ENCODE measurements at places on chromosomes 13 and 19. TPM values are rescaled to one million over a fixed set of nuclear protein-coding genes. Genes with fewer than 3 reads are reported as not detected.

GRCh38 chr13:61916483-61916882 lies 500.8 kb upstream of the PCDH20 start:
- H3K4me1 ChIP-seq: no peaks in the 10 kb centered on the region
- H3K27ac ChIP-seq: no peak overlapping the region
- DNase-seq: no peak
- H3K4me3 ChIP-seq: no peak overlapping the region
- H3K36me3 ChIP-seq: no peaks in the 10 kb centered on the region

GRCh38 chr19:7928334-7928706 lies 2.4 kb upstream of the CTXN1 start:
- H3K4me3 ChIP-seq: no peak overlapping the region
- no peaks in the 10 kb centered on the region for H3K4me1 ChIP-seq
- DNase-seq: no peak
- no peaks in the 10 kb centered on the region for H3K27me3 ChIP-seq

DNA sequence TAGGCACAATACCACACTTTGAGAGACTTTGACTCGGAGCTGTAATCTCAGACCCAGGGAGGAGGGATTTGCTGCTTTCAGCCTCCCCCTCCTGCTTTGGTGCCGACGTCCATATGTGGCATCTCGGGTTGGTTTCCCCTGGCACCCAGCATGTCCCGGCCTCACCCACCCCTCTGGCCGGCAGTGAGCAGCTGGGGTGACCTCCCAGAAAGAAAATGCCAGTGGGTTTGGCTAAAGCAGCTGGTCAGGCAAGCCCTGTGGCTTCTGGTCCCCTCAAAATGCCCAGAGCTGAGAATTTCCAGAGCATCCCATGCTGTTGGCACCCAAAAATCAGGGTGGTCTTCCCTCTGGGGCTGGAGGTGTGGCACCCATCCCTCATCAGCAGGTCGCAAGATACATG lies 34.1 kb downstream of the INSR start:
- H3K27me3 ChIP-seq: no peaks in the 10 kb centered on the region
- no peak for DNase-seq
- H3K36me3 ChIP-seq: no peaks in the 10 kb centered on the region
- peaks cover 3% of the 10 kb centered on the region for H3K4me1 ChIP-seq
- no peak overlapping the region for H3K4me3 ChIP-seq
- no peak overlapping the region for H3K27ac ChIP-seq

GRCh38 chr13:34176633-34177032 lies 358.7 kb downstream of the RFC3 start:
- DNase-seq: no peak
- H3K27me3 ChIP-seq: no peaks in the 10 kb centered on the region
- H3K27ac ChIP-seq: no peak overlapping the region
- H3K36me3 ChIP-seq: no peaks in the 10 kb centered on the region
- no peaks in the 10 kb centered on the region for H3K4me1 ChIP-seq

DNA sequence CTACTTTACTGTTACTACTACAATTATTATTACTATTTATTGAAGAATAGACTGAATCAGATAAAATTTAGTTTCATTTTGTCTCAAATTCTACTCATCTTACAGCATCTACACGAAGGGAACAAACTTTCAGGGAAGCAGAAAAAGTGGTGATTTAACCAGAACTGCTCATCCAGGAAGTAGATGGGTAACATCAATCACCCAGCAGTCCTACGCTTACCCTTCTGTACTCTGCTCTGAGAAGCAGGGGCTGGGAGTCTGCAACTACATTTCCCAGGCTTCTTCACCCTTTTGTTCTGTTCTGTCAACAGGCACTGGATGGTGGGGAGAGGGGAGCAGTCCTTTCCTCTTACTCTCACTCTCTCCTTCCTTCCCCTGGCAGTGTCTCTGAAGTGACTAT lies 31.4 kb upstream of the GGACT start:
- no peaks in the 10 kb centered on the region for H3K4me1 ChIP-seq
- H3K4me3 ChIP-seq: no peak overlapping the region
- DNase-seq: no peak
- no peaks in the 10 kb centered on the region for H3K36me3 ChIP-seq
- no peak overlapping the region for H3K27ac ChIP-seq

GRCh38 chr19:29485293-29485692 lies 40.5 kb upstream of the VSTM2B start:
- no peak for DNase-seq
- no peaks in the 10 kb centered on the region for H3K4me1 ChIP-seq
- H3K4me3 ChIP-seq: no peak overlapping the region
- H3K27ac ChIP-seq: no peak overlapping the region
- no peaks in the 10 kb centered on the region for H3K36me3 ChIP-seq

The ARRDC2 gene
- 15.8 TPM for total RNA-seq

- DNase-seq: peak; percentile 77
- no peaks in the 10 kb centered on the region for H3K36me3 ChIP-seq
- H3K27ac ChIP-seq: peak overlapping the region; percentile 83
- no peak overlapping the region for H3K4me3 ChIP-seq
- no peaks in the 10 kb centered on the region for H3K27me3 ChIP-seq
- H3K4me1 ChIP-seq: peaks cover 9% of the 10 kb centered on the region
Observed at GRCh38 chr19:49553451-49554271, 25.9 kb downstream of the RCN3 start.

DNA sequence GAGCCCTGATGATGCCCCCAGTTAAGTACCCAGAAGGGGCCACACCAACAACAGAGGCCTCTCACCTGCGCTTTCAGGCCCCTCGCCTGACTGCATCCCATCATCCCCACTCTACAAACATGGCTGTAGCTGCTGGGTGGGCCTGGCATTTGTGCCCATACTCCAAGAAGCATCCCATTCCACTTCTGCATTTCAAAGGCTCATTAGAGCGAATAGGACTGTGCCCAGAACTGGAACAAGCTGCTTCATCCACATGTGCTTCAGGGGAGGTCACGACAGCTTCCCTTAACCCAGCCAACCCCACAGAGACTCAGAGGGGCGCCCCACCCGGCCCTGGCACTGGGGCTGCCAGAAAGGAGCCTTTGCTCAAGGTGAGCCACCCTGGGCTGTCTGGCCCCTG lies 156.9 kb downstream of the SIPA1L3 start:
- H3K36me3 ChIP-seq: no peaks in the 10 kb centered on the region
- peak overlapping the region; percentile 32 for H3K27ac ChIP-seq
- H3K27me3 ChIP-seq: no peaks in the 10 kb centered on the region
- H3K4me1 ChIP-seq: no peaks in the 10 kb centered on the region
- DNase-seq: no peak

The CRYL1 gene
- 64.6 TPM for total RNA-seq

GRCh38 chr19:57004418-57004817 lies 115.4 kb upstream of the USP29 start:
- H3K4me1 ChIP-seq: no peaks in the 10 kb centered on the region
- no peaks in the 10 kb centered on the region for H3K36me3 ChIP-seq
- H3K4me3 ChIP-seq: no peak overlapping the region

- no peaks in the 10 kb centered on the region for H3K27me3 ChIP-seq
- no peak overlapping the region for H3K27ac ChIP-seq
- H3K4me1 ChIP-seq: peaks cover 3% of the 10 kb centered on the region
- H3K36me3 ChIP-seq: no peaks in the 10 kb centered on the region
Observed at GRCh38 chr19:17260842-17261325, 3.7 kb downstream of the USHBP1 start.

DNA sequence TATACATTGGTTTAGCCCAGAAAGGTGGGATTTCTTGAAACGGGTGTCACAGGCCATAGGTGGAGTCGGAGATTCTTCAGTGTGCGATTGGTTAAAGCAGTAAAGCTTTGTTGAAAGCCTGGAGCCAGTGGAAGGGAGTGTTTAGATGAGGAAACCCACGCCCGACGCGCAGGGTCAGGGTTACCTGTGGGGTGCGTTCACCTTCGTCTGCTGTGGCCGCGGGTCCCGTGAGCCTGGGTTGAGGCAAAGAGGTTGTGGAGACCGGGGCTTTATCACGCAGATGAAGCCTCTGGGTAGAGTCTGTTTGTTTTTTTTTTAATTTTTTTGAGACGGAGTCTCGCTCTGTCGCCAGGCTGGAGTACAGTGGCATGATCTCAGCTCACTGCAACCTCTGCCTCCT lies 30.4 kb downstream of the ATP11A start:
- H3K4me1 ChIP-seq: no peaks in the 10 kb centered on the region
- no peak overlapping the region for H3K4me3 ChIP-seq
- DNase-seq: no peak
- H3K36me3 ChIP-seq: no peaks in the 10 kb centered on the region
- H3K27ac ChIP-seq: no peak overlapping the region
- H3K27me3 ChIP-seq: no peaks in the 10 kb centered on the region

GRCh38 chr19:35773020-35773806 lies 2.2 kb upstream of the ARHGAP33 start:
- H3K36me3 ChIP-seq: no peaks in the 10 kb centered on the region
- no peak overlapping the region for H3K4me3 ChIP-seq
- no peak for DNase-seq
- no peak overlapping the region for H3K27ac ChIP-seq

- no peaks in the 10 kb centered on the region for H3K36me3 ChIP-seq
- DNase-seq: peak; percentile 79
- H3K4me3 ChIP-seq: no peak overlapping the region
- H3K4me1 ChIP-seq: peaks cover 36% of the 10 kb centered on the region
- no peaks in the 10 kb centered on the region for H3K27me3 ChIP-seq
Observed at GRCh38 chr19:17240062-17240752, 5.5 kb downstream of the NR2F6 start.

DNA sequence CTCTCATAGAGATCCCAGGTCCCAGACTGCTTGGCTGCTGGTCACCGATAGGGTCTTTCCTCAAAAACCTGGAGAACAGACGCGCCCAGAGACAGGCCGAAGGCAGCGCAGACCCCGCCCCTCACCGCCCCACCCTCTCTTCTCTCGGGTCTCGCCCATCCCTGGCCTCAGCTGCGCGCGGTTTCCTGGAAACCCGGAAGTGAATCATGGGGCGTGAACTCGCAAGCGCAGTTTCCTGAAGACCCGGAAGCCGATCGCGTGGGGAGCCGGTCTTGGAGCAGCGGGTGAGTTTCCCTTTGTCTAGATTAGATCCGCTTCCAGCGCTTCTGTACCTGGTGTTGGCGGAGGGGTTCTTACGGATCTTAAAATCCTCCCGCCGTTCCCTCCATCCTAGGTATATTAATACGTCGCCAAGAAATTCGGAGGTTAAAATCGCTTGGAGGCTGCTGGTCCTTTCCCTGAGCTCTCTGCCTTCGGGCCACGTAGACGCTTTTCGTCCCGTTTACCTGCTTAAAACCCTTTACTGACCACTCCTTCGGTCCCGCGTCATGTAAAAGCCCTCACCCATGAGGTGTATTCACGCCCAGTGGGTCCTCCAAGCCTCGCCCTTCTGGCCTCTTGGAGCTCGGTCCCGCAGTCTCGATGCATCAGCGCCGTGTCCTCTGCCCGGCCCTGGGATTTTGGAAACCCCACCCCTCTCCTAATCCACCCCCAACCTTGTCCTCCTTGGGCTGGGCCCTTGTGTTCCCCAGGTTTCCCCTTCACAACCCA lies at the start of gene ZNF578:
ZNF578 (plus strand) TSS at position 230 of the 771 bp plus-strand sequence. CDS start 48,293 bp downstream, outside the sequence.
- no peak within 1 kb of the TSS for H3K27ac ChIP-seq
- no peaks in the 10 kb centered on the region for H3K36me3 ChIP-seq
- no peaks in the 10 kb centered on the region for H3K27me3 ChIP-seq
- H3K4me3 ChIP-seq: peak within 1 kb of the TSS; percentile 37

GRCh38 chr13:35747594-35747993 lies 271.1 kb upstream of the MAB21L1 start:
- no peaks in the 10 kb centered on the region for H3K27me3 ChIP-seq
- no peaks in the 10 kb centered on the region for H3K36me3 ChIP-seq
- no peak overlapping the region for H3K4me3 ChIP-seq
- DNase-seq: no peak
- no peaks in the 10 kb centered on the region for H3K4me1 ChIP-seq

DNA sequence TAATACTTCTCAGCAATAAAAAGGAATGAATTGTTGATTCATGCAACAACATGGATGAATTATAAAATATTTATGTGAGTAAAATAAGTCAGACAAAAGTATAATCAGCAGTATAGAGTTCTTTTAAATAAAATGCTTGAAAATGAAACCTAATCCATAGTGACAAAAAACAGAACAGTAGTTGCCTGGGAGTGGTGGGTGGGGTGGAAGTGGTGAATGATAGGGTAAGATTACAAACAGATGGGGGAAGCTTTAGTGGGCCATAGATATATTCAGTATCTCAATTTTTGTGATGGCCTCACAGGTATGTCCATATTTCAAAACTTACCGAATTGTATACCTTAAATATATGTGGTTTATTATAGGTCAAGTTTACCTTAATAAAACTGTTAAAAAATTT lies 124.9 kb upstream of the UBL3 start:
- H3K27me3 ChIP-seq: no peaks in the 10 kb centered on the region
- H3K4me1 ChIP-seq: no peaks in the 10 kb centered on the region

DNA sequence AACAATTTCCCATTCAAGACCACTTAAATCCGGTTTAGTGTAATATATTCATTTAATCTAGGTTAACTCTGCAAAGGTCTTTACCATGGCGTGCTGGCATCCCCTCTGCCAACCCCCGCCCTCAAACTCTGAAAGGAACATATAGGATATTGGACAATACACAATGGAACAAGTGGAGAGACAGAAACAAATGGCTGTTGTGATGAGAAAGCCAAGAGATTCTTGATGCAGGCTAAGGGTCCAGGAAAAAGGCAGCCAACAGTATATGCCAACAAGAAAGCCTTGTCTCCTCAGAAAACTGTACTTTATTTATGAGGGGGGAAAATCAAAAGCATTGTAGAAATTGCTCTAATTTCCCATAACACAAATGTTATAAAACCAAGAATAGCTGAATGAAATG lies 407.3 kb upstream of the SGCG start:
- no peaks in the 10 kb centered on the region for H3K27me3 ChIP-seq
- H3K4me1 ChIP-seq: no peaks in the 10 kb centered on the region
- no peak overlapping the region for H3K4me3 ChIP-seq
- DNase-seq: no peak
- no peaks in the 10 kb centered on the region for H3K36me3 ChIP-seq
- no peak overlapping the region for H3K27ac ChIP-seq

The ADGRL1 gene
- 28.0 TPM for total RNA-seq

DNA sequence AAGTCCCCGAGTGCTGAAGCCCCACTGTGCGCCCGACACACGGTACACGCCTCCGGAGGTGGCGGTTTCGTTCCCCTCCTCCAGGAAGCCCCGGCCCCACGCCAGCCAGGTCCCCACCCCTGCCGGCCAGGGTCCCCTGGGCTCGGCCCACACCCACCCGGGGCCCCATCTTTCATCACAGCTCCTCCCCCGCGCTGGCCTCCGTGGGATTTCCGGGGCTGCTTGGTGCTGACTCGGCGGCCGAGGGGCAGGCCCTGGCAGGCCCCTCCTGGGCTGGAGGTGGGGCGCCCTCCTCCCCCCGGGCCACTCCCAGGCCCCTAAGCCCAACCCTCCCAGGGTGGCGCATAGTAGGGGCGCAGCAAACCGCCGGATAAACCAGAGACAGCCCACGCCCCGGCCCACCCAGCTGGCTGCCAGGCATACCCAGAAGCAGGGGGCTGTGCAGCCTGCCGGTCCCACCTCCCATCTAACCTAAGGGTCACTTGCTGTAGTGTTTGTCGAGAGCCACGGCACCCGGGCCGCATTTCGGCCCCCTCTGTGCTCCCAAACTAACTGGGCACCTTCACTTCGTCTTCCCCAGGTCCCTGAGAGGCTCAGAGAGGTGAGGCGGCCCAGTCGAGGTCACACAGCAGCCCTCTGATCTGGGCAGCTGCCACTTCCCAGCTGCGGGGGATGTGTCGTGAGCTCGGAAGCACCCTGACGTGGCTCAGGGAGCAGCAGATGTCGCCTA lies 6.6 kb downstream of the ZBTB7A start:
- peak overlapping the region; percentile 72 for H3K4me3 ChIP-seq
- H3K27ac ChIP-seq: peak overlapping the region; percentile 99
- peaks cover 62% of the 10 kb centered on the region for H3K4me1 ChIP-seq
- no peaks in the 10 kb centered on the region for H3K36me3 ChIP-seq
- peak; percentile 90 for DNase-seq
